ENCODE measurements at places on chromosomes 2 and 18.

DNA sequence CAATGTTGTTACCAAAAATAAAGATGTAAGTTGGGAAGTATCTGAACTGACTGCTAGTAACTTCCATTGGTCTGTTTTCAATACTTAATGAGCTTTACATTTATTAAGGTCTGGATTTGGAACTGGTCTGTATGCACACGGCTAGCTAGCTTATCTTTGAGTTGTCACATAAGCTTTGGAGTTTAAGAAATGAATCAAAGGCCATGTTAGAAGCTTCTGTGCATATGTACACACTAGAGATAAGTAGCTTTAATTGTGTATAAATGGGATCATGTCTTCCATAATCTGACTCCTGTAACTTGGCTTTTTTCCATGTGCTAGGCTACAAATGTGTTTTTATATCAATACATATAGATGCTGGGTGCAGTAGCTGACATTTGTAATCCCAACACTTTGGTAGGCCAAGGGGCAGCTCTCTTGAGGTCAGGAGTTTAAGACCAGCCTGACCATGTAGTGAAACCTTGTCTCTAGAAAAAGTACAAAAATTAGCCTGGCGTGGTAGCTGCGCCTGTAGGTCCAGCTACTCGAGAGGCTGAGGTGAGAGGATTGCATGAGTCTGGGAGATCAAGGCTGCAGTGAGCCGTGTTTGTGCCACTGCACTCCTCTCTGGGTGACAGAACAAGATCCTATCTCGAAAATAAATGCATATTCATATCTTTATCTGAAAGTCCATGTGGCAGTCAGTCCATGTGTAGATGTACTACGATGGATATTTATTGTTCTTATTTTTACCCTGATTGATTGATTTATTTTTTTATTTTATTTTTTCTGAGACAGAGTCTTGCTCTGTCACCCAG is 27.2 kb downstream of the ATIC start:
- no peak for DNase-seq

- no peak for DNase-seq
Observed at GRCh38 chr2:162368494-162368893, 24.6 kb downstream of the GCA start.

DNA sequence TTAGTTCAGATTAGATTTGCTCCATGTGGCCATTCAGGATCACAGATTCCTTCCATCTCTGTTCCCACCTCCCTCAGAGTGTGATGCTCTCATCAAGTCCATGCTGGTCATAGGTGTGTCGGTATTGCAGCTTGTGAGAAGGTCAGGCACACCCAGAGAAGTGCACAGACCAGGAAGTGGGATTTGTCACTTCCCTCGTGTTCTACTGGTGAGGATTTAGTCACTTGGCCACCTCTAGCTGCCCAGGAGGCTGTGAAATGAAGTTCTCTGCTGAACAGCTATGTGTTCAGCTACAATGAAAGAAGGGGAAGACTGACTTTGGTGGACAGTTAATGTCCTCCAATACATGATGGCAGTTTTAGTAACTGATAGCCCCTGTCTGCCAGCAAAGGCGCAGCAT is 3.5 kb upstream of the LANCL1 start:
- no peak for DNase-seq

GRCh38 chr2:206084439-206084869 is 1.5 kb downstream of the INO80D start:
- no peak for DNase-seq

DNA sequence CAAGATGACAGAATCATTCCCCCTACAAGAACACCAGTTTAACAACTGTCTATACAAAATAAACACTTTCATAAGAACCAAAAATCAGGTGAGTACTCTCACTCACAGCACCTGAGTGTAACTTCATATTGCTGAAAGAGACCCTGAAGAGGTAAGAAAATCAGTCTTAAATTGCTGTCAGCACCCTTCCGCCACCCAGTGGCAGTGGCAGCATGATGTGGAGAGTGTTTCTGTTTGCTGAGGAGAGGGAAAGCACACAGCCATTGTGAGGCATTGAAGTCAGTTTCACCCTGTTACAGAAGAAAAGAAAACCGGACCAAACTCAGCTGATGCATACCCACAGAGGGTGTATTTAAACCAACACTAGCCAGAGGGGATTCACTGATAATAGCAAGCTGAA is 1240.8 kb upstream of the CRIM1 start:
- no peak for DNase-seq

DNA sequence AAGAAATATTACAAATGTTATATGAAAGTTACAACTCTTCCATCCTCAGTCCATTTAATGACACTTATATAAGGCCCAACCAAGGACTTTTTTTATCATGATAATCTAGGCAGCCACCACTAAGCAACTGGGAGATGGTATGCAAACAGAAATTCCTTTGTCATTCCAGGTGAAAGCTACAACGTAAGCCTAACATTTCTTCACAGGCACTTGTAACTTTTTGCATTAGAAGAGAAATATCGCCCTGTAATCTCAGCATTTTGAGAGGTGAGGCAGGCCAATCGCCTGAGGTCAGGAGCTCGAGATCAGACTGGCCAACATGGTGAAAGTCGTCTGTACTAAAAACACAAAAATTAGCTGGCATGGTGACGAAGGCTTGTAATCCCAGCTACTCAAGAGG is 581.2 kb upstream of the SLC8A1 start:
- no peak for DNase-seq

DNA sequence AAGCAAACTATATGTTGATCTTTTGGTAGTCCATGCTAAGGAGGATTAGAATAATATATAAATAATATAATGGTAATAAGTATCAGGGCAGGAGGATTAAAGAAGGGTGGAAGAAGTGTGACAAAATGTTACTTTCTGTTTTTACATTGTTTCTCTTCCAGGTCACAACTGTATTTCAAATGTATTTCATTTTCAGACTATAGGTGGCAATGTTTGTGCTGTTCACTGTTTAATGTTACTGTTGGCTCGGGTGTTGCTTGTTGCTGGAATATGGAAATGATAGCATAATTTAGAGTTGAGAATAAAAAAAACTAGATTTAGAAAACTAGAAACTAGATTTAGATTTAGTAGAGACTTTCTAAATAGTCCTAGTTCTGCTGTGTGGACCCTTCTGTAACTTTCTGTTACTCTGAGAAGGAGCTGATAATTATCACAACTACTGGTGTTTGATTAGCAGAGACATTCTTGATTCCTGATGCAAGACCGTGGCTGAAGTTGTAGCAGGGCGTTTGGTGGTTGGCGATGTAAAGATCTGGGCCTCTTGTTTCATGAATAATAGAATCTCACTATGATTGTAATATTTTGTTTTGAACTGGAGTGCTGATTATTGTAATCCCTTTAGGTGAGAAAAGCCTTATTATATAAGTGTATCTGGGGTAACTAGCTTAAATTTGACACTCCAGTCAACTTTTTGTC is 7.9 kb downstream of the NEDD4L start:
- no peak for DNase-seq

GRCh38 chr2:173835726-173836125 is 129.4 kb downstream of the SP3 start:
- DNase-seq = no peak

DNA sequence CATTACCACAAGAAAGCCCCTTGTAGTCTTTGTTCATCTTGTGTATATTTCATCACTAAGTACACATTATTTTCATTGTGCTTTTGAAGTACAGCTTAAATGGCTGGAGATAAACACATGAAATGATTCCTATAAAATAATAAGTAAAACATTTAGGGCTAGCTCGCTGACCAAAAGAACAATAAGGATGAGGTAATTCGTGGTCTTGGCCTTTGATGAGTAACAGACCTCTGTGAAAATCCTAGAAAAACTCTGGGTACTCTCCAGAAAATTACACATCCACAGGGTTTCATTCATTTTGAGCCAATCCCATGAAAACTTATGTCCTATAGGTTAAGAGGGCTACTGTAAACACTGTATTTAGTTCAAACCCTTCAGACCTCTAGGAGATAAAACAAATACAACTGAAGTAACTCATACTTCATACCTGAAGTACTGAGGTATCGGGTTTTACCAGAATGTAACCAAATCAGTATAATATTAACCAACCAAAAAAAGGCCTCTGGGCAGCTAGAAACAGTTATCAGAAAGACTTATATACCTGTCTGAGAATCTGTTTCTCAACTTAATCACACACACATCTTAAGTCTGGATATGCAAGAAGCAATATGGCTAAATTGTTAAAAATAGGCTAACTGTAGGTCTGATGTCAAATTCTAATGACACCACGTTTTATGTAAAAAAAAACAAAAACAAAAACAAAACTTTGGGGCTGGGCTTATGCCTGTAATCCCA is 31.0 kb downstream of the CFAP36 start:
- DNase-seq = no peak

DNA sequence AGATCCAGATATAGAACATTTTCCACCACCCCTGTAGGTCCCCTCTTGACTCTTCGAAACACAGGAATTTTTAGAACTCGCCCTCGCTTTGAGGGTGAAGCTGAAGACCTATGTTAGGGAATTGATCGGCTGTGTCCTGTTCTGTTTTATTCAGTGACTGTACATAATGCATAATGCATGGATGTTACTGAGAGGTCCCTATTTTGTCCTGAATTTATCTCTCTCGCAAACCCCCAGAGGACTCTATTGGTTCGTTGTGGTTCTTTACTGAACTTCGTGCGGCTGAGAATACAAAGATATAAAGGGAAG is 431 bp upstream of the EIF5B start:
- no peak for DNase-seq

DNA sequence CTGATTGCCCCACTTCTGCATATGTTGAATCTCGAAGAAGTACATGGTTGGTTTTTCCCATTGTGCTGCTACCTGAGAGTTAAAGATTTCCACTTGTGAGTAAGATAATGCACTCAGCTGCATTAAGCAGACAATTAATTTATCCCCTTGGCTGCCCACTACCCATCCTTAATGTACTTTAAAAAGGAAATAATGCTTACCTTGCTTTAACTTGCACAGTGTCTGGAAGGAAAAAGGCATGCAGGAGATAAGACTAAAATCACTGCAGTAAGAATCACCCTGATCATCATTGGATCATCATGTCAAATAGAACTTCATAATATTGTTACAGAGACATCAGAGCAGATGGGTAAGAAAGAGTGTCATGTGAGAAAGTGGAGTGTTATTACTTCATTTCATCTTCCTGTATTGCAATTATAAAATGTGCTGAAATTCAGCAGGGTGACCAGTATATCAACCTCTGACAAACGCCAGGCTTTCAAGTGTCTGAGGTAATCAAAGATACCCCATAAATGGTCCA is 207.3 kb upstream of the PIK3C3 start:
- DNase-seq = no peak

GRCh38 chr2:70509565-70509964 is 44.1 kb downstream of the TGFA start:
- DNase-seq = no peak

- no peak for DNase-seq
Observed at GRCh38 chr2:114700440-114700839, 258.0 kb downstream of the DPP10 start.

- no peak for DNase-seq
Observed at GRCh38 chr2:64928813-64929212, 60.4 kb upstream of the SLC1A4 start.

DNA sequence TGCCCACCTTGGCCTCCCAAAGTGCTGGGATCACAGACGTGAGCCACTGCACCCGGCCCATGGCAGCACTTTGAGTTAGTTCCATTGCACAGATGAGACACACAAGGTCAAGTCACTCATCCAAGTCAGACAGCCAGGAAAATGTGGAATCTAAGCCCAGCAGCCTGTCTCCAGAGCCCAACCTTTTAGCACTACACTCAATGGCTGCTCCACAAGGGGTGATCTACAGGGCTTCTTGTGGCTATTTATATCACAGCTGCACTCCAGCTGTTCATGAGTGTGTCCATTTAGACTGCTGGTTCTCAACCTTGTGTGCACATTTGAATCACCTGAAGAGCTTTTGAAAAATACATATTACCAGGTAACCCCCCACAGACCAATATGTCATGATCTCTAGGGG is 72.9 kb upstream of the RPL31 start:
- no peak for DNase-seq

- no peak for DNase-seq
Observed at GRCh38 chr2:56713978-56714377, 530.2 kb downstream of the CCDC85A start.

GRCh38 chr2:128311755-128312341 is 6.8 kb downstream of the HS6ST1 start:
- no peak for DNase-seq

DNA sequence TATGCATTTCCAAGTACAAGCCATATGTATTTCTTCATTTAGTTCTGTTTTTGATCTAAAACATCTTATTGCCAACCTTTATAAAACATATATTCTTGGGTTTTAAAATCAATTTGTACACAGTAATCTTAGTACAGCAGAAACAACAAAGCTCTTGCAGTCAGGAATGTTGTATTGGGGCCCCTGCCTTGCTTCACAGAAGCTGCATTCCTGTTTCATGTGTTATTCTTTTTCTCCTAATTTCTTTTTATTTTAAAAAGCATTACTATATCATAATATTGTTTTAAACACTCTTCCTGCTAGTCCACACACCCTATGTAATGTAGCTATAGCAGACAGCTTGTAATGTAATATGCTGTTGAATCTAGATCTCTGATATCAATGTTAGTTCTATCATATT is 24.0 kb downstream of the SERPINB7 start:
- no peak for DNase-seq

GRCh38 chr18:25093141-25093540 is 258.8 kb downstream of the ZNF521 start:
- no peak for DNase-seq

All from stimulated activated CD8-positive, alpha-beta memory T cell treated with anti-CD3 and anti-CD28 coated beads, Interleukin-4, amount 100 ng/mL, for 4 hours (primary cell).